ENCODE measurements at places on chromosomes 4 and X.

GRCh38 chr4:95984081-95984480 is 144.2 kb downstream of the PDHA2 start:
- DNase-seq = no peak

DNA sequence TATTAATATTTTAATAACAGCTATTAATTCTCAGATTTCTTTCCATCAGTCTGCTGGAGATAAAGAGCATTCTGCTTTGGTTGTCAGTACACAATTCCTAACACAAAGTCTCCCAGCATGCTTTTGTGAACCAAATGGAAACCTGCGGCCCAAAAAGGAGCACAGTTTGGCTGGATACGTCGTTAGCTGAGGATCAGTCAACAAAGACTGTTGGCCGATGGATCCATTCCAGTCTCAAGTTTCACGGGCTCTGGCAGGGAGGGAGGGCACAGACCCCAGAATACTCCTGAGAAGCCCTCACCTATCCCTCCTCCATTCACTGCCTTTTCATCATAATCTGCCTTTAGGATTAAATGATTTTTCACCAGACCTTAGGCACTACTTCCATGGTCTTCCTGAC is 26.3 kb upstream of the PRSS48 start:
- no peak for DNase-seq

GRCh38 chr4:94305466-94306225 is 37.0 kb downstream of the HPGDS start:
- no peak for DNase-seq

DNA sequence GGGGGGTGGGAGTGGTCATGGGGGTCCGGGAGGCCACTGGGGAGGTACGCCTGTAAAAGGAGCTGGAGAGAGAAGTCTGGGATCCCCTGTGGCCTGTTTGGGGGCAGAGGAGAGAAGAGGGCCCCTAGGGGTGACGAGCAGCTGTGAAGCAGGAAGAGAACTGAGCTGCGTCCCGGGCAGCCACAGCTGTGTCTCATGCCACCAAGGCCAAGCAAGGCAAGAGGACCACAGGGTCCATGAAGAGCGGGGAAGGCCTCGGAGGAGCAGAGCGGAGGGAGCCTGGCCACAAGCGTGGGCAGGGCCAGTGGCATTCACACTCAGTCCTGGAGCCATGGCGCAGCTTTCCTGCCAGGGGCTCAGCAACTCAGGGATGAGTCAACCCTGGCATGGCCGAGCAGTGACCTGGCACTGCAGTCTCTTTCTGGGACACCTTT is 13.6 kb upstream of the NAT8L start:
- no peak for DNase-seq

GRCh38 chr4:183504930-183505610 is at the start of gene ING2:
Gene ING2, plus strand, starts transcription at chr4:183505058. Its CDS starts 138 bp downstream, at chr4:183505196.
- no peak for DNase-seq

- DNase-seq = no peak
These were observed 96.5 kb downstream of the NYX start for GRCh38 chrX:41543668-41544067.

DNA sequence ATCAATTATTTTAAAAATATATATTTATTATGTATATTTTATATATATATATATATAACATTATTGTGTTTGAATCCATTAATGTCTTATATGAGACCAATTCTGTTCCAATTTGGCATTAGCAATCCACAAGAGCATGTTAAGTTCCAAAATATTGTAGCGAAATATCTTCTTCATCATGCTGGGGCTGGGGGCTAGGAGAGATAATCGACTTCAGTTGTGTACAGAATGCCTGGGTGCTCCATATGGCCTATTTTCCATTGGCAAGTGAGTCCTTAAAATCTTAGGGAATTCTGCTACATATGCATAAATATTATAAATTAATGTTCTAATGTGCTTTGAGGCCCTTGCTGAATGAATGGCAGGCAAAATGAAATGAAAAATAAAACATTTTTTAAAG is 117.7 kb downstream of the PCDH7 start:
- DNase-seq = no peak

DNA sequence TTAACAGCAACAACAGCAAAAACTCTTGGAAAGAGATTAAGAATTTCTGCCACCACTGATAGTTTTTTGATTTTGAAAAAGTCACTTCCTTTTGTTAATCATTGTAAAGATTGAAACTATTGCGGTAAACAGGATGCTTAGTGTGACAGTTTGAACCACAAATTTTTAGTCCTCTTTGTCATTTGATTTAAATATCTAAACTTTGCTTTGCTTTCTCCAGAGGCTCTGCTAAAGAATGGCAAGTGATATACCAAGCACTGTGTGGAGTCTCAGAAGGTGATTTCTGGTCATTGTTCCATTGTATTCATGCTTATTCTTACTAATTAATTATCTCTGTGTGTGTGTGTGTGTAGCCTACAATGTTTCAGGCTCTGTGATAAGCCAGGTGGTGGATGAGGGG is 155.6 kb downstream of the BMPR1B start:
- no peak for DNase-seq

- no peak for DNase-seq
These were observed 190.2 kb downstream of the DCLK2 start for GRCh38 chr4:150268444-150268843.

DNA sequence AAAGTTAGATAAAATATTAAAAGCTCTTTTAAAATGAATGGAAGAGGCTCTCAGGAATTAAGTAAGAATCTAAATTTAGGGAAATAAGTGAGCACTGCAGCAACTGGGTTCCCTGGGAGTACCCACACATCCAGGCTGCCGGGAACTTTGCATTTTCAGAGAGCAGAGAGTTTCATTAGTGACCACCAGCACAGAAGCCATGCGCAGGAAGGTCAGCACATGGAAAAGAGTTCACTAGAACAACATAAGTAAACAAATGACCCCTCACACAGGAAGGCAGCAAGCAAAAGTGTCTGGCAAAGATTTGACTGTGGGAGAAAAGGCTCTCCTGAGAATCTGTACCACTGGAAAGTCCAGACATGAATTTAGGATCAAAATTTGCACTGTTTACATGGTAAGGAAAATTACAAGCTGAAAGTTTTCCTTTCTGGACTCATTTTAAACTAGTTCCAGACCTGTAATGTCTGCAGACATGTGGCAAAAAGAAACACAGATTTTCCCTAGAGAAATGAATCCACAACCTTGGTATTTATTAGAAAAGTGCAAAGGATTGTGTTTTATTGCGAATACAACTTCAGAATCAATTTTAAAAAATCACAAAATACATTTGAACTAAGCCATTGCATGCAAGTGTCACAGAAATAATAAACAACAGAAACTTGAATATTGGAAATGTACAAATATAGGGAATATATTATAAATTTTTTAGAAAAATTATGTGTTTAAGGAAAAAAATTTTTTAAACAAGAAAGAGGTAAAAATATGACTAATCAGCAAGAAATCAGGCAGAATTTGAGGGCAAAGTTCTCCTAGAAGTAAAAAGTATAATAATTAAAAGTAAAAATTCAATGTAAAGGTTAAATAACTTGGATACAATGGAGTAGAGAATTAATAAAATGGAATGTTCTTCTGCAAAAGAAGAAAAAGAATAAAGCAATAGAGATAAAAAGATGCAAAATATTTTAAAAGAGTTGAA is 18.4 kb upstream of the MYOZ2 start:
- no peak for DNase-seq

DNA sequence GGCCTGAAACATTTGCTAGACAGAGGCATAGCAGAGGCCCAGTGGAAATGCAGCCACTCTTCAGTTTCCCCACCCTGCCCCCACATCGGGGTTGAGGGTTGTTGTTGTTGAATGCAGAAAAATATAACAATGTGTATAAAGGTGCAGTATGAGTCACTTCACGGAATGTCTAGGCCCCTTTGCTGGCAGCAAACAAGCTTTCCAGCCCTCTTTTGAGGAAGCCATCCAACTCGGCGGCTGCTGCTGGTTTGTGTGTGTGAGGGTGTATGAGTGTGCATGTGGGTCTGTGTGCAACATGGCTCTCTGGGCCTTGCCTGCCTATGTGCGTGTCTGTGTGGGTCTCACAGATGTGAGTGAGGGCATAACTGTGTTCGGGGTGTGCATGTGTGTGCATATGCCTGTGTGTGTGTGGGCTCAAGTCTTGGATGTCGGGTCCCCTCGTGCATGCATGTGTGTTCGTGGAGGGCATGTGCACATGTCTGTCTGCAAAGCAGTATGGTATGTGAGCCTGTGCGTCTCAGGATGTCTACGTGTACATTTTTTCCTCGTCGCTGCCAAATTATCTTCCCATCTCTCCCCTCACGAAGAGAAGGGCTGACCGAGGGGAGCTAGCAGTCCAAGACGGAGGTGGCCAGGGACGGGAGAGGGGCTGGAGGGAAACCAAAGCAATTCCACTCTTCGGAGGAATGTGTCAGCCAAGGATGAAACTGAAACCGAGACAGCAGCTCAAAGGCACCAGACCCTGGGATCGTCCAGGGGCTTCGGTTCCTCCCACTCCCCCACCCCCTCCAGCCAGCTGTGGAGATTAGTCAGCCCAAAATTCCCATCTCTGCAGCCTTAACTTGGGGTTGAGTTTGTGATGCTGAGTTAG is 8.4 kb upstream of the ELF4 start:
- DNase-seq = no peak

- DNase-seq = peak; percentile 49
These were observed 48.6 kb upstream of the RASSF6 start for GRCh38 chr4:73668782-73669201.

GRCh38 chrX:154019061-154019621 is 561 bp downstream of the IRAK1 start:
- no peak for DNase-seq

DNA sequence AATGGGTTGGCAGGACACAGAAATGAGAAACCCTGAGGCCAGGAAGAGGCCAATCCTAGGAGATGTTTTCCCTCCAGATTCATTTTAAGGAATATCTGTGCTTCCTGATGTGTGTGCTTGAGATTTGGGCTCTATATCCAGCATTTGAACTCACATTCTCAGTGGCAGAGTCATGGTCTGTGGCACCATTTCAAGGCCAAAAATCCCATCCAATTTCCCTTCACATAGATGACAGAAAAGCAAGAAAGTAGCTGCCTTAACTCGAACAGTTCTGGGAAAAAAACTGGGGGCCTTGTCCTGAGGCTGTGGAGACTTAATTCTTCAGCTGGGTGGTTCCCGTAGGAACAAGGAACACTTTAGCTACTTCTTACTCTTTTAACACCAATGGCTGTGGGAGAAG is 27.4 kb downstream of the TAF7L start:
- DNase-seq = no peak

DNA sequence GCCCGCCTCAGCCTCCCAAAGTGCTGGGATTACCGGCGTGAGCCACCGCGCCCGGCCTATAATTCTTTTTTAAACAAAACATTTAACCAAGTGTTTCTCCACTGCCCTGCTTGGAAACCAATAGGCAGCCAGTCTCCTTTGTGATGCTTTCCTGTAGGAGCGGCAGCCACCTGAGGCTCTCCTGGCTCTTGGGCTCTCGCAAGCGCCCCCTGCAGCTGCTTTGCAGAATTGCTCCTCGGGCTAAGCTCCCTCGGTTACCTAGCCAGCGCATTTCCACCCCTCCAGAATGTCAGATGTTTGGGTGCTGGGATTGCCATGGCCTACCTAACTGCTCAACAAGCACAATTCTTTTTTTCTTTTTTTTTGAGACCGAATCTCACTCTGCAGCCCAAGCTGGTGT is 7.7 kb downstream of the S100P start:
- DNase-seq = no peak

DNA sequence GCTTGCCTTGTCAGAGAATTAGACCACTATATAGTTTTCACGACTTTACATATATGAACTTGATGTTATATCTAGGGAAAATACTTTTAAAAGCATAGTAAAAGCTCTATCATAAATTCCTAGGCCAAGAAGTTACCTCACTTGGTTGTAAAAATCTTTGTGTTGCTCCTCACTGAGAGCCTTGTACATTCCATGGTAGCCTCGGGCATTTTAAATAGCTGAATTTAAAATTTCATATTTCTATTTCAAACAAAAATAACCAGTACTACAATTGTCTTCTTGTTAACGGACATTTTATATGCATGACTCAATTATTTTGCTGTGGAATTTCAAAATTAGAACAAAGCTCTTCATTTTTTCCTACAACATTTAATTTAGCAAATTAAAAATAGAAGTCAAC is 107.6 kb downstream of the MID1 start:
- no peak for DNase-seq

DNA sequence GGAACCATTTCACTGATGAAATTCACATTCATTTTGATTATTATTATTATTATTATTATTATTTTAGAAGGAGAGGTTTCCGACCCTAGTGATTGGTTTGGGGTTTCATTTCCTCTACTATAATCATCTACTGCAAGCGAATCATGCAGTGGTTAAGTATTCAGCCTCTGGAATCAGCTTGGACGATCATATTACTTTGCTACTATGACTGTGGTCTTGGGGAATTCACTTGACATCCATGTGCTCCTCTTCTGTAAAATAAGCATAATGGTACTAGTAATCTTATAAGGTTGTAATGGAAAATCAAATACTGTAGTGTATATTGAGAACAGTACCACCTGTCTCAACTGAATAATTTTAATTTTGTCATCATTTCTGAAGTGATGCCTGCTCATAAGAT is 132.1 kb upstream of the SLC4A4 start:
- DNase-seq = no peak

- DNase-seq = no peak
These were observed 88.9 kb upstream of the FAT4 start for GRCh38 chr4:125225806-125226205.

GRCh38 chr4:21884615-21885014 is 64.0 kb downstream of the KCNIP4 start:
- no peak for DNase-seq

DNA sequence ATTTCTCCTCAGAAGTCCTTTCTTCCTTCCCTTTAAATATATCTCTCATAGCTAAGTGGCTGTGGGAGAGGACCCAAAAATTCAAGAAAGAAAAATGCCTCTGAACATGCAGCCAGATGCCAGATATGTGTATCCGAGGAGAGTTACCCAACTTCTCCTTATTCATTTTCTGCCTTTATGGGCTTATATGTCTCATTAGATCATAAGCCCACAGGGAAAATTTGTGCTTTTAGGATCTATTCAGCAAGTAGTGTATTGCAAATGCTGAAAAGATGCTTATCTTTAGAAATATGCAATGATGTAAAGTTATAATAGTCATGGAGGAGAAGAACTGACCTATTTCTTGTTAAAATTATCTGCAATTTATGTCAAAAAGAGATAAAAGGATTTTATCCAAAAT is 371.8 kb upstream of the NOCT start:
- DNase-seq = no peak

DNA sequence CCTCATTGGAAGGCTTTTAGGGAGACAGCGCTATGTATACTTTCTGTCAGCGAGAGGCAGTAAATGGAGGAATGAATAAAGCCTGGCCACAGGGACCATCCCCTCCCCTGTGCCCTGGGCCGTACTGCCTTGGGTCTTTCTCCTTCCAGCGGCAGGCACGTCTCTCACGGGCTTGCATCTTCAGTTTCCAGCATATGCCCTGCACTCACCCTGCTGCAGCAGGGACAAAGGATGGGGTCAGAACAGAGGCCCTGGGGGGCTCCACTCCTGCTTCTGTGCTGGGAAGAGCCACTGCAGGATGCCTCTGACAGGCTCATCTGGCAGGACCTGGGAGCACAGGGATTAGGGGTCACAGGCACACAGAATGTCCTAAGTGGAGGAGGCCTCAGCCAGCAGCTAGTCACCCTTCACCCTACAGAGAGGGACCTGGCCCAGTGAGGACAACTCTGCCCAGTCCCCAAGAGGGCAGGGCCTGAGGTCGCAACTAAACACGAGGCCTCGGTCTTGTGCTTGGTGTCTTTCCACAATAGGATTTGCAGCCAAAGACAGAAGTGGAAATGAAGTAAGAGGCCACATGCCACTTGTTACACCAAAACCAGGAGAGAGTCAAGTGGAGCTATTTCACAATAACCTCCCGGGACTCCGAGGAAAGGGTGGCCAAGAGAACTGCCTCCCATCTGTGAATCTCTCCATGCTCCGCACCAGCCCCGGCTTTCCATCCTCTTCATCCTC is 150.8 kb downstream of the AFAP1 start:
- no peak for DNase-seq

Measured in renal cortex interstitium (tissue), 15 donors.